Suppressor macrophage treated with lipopolysaccharide for 4 hours (primary cell): ENCODE measurements at places on chromosomes 5 and 9.

- DNase-seq, result no peak
These were observed 113.5 kb upstream of the IL6ST start for GRCh38 chr5:56108246-56108645.

DNA sequence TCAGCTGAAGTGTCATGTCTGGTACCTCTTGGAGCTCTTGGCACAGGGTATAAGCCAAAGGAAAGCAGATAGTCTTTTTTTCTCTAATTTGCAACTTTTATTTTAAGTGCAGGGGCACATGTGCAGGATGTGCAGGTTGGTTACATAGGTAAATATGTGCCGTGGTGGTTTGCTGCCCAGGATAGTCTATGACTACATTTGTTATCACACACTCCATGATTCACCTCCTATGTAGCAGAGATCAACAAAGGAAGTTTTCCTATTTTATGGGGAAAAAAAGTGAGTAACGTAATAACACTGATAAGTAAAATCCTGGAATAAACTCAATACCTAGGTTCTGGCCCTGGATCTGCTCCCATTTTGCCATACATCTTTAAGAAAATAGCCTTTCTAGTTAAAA, 234.6 kb downstream of the CAAP1 start:
- DNase-seq, result no peak

DNA sequence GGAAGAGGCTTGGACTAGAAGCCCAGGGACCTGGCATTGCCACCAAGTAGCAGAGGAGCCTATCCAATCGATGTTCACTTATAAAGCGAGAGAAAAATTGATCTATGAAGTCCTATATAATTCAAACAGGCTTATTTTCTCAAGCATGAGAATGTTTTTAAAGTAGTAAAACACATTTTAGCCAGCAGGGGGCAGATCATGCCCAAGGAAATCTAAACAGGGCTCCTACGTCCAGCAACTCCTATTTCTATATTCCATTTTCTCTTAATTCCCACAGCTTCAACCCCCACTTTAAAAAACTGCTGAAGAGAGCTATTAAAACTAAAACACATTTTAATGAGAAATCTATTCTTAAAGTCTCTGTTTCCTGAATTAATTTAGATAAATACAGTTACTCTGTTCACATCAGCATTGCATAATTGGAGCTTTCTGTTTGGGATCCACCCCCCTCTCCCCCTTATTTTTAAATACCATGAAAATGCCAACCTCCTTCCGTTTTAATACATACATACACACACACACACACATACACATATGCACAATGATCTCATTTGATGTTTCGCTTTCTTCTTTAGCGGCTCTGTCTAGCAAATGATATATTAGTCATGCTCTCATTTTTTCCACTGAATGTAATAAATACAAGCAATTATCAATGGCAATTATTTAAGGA, 144.9 kb downstream of the MYO10 start:
- peak; percentile 73 for DNase-seq

DNA sequence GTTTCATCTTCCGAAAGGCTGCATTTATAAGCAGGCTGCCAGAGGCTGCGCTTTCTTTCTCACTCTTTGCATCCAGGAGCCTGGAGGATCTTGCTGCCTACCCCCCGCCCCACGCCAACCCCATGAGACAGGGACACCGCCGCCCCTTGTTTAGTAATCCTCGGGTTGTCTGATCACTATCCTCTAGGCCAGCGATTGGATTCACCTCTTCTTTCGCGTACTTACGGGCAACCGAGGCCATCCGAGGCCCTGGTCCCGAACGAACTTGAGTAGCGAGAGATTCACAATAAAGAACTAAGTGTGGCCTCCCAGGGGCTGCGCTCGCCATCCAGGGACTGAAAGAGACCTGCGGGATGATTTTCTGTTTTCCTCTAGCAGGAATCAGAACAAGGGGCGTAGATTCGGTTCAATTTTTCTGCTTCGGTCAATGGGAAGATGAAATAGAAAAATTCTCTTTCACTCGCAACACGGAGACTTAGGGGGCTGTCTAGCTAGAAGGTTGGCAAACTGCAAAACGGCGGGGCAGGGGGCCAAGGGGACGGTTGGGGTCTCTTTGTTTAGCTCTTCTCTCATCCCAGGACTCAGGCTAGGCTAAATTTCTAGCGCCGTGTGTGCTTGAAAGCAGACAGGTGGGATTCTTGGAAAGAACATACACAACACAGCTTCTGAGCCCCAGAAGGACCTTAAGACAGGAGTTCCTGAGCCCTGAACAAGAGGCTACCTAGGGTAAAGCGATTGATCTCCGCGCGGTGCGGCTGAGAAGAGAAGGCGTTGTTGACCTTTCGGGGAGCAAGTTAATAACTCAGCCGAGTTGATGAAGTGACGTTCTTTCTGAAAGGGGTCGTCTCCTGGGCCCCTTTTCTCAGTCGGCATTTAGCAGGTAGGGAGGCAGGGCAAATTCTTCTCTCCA, 5.8 kb upstream of the ISL1 start:
- DNase-seq, result no peak

GRCh38 chr9:98529841-98530240, 178.9 kb downstream of the GABBR2 start:
- DNase-seq, result no peak

GRCh38 chr9:94907264-94907936, 180.9 kb downstream of the AOPEP start:
- DNase-seq, result no peak

DNA sequence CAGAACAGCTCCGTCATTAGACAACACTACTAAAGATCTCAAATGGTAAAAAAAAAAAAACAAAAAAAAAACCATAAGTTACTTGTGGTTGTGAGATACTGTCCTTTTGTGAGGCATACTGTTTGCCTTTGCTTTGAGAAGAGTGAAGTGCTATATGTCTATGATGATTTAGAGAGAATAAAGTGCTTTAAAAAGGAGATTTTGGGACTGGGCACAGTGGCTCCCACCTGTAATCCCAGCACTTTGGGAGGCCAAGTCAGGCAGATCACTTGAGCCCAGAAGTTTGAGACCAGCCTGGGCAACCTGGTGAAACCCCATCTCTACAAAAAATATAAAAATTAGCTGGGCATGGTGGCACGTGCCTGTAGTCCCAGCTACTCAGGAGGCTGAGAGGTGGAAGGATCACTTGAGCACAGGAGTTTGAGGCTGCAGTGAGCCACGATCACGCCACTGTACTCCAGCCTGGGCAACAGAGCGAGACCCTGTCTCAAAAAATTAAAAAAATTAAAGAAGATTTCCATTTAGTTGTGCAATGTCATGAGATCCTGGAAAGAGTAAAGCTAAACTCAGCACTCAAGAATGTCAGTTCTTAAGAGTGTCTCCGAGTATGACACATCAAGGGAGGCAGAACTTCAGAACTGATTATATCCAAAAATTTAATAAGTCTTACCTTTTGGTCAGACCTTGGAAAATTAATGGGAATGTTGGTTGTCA, 87.3 kb downstream of the PRDM6 start:
- DNase-seq, result no peak

GRCh38 chr5:74422671-74423070, 217.9 kb downstream of the ENC1 start:
- DNase-seq, result peak; percentile 18

- no peak for DNase-seq
These were observed 6.2 kb downstream of the COX7C start for GRCh38 chr5:86623785-86624483.

DNA sequence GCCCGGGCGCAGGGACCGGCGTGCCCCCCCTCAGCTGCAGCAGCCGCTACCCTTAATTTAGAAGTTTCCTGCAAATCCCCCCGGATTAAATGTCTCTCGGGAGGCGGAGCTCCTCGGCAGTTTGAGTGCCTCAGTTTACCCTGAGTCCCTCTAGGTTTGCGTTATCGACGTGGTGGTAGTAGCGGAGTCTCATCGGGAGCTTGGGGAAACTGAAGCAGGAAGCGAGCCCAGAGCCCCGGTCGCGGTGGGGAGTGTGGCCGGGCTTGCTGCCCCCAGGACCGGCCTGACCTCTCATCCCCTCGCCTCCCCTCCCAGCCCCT, 529 bp upstream of the TPM2 start:
- no peak for DNase-seq

GRCh38 chr5:91076138-91076537, 307.0 kb downstream of the ARRDC3 start:
- DNase-seq, result no peak

- no peak for DNase-seq
These were observed 14.0 kb downstream of the DNLZ start for GRCh38 chr9:136349546-136349945.

- DNase-seq, result peak; percentile 30
These were observed 193.1 kb downstream of the HSD17B3 start for GRCh38 chr9:96108691-96109380.

- no peak for DNase-seq
These were observed 213.4 kb downstream of the PRR16 start for GRCh38 chr5:120677481-120677880.

GRCh38 chr5:173514661-173515060, 101.8 kb downstream of the BOD1 start:
- no peak for DNase-seq
